ENCODE measurements at places on chromosomes 3 and 15. TPM values are rescaled to one million over a fixed set of nuclear protein-coding genes. Genes with fewer than 3 reads are reported as not detected.
A peak's percentile ranks its signal among the peaks of the same experiment; 100 is the strongest.

Gene MRAS
- 90.5 TPM for total RNA-seq

Gene SI
- not detected for total RNA-seq

Gene SSUH2
- 0.28 TPM for total RNA-seq

- H3K4me3 ChIP-seq, result peak overlapping the region; percentile 31
- peak overlapping the region; percentile 4 for H3K27ac ChIP-seq
- peaks cover 5% of the 10 kb centered on the region for H3K36me3 ChIP-seq
- peaks cover 4% of the 10 kb centered on the region for H3K27me3 ChIP-seq
Measured at GRCh38 chr15:40955930-40956540, 2.8 kb downstream of the CHAC1 start.

DNA sequence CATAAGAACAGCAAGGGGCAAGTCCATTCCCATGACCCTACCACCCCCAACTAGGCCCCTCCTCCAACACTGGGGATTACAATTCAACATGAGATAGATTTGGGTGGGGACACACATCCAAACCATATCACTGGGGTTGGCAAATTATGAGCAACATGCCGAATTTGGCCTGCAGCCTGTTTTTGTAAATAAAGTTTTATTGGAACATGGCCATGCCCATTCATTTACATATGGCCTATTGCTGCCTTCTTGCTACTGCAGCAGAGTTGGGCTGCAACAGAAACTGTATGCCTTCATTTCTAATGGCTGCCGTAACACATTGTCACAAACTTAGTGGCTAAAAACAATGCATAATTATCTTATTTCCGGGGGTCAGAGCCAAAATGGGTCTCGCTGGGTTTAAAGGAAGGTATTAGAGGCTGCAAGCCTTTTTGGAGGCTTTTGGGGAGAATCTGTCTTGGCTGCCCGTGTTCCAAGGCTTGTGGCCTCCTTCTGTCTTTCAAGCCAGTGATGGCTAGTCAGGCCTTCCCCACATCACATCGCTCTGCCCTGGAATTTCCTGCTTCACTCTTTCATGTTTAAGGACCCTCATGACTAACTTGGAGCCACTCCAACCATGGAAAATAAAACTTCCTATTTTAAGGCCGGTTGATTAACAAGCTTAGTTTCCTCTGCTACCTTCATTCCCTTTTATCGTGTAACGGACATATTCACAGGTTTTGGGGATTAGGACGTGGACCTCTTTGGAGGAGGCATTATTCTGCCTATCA lies 428.5 kb upstream of the PROK2 start:
- no peak for DNase-seq
- H3K27ac ChIP-seq, result no peak overlapping the region
- H3K27me3 ChIP-seq, result peaks cover 29% of the 10 kb centered on the region
- H3K4me1 ChIP-seq, result no peaks in the 10 kb centered on the region
- no peak overlapping the region for H3K4me3 ChIP-seq

DNA sequence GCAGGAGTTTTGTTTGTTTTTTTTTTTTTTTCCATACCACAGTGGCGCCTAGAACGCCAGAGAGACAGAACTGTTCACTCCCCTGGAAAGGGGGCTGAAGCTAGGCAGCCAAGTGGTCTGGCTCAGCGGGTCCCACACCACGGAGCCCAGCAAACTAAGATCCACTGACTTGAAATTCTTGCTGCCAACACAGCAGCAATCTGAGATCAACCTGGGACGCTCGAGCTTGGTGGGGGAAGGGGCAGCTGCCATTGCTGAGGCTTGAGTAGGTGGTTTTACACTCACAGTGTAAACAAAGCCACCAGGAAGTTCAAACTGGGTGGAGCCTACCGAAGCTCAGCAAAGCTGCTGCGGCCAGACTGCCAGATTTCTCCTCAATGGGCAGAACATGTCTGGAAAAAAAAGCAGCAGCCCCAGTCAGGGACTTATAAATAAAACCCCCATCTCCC lies 29.8 kb downstream of the SPICE1 start:
- no peaks in the 10 kb centered on the region for H3K27me3 ChIP-seq
- no peak overlapping the region for H3K27ac ChIP-seq
- H3K4me3 ChIP-seq, result no peak overlapping the region
- H3K4me1 ChIP-seq, result no peaks in the 10 kb centered on the region

DNA sequence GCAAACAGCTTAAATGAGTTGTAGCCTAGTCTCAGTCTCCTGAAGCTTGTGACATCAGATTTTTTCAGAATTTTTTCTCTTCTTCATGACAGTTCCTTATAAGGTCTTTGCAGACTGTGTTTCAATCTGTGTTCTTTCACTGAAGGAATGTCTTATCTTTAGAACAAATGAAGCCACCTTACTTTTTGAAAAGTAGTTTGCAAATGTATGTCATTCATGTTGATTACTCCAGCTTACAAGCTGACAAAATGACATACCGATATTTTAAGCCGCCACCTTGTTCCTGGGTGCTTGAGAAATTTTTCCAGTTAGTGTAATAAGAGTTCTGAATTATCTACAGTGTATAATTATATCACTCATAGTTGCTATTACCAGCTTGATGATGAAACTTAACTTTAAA lies 57.0 kb downstream of the ASTE1 start:
- H3K27ac ChIP-seq, result no peak overlapping the region
- H3K4me1 ChIP-seq, result peaks cover 61% of the 10 kb centered on the region
- no peak overlapping the region for H3K4me3 ChIP-seq
- DNase-seq, result no peak
- peaks cover 62% of the 10 kb centered on the region for H3K36me3 ChIP-seq

Gene GREM1
- total RNA-seq, result 2,521 TPM

- H3K27ac ChIP-seq, result no peak overlapping the region
- peaks cover 35% of the 10 kb centered on the region for H3K27me3 ChIP-seq
- H3K4me3 ChIP-seq, result no peak overlapping the region
- H3K36me3 ChIP-seq, result no peaks in the 10 kb centered on the region
- peaks cover 16% of the 10 kb centered on the region for H3K4me1 ChIP-seq
Measured at GRCh38 chr15:58357529-58358476, 74.0 kb upstream of the LIPC start.

- H3K27ac ChIP-seq, result no peak overlapping the region
- no peaks in the 10 kb centered on the region for H3K27me3 ChIP-seq
- no peaks in the 10 kb centered on the region for H3K36me3 ChIP-seq
- H3K4me3 ChIP-seq, result no peak overlapping the region
Measured at GRCh38 chr3:147089286-147089685, 317.1 kb downstream of the ZIC4 start.

Gene SRGAP3
- total RNA-seq, result 0.66 TPM

DNA sequence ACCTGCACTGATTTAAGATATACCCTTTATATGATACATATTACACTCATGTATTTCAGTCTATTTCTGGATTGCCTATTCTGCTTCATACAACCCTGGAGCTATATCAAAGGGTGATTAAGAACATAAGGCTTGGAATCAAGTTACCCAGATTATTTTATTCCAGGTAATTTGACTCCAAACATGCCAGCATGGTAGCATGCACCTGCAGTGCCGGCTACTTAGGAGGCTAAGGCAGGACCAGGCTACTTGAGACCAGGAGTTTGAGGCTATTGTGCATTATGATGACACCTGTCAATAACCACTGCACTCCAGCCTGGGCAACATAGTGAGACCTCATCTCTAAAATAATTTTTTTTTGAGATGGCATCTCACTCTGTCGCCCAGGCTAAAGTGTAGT lies 50.4 kb upstream of the NEO1 start:
- no peak overlapping the region for H3K27ac ChIP-seq
- no peak overlapping the region for H3K4me3 ChIP-seq
- peaks cover 10% of the 10 kb centered on the region for H3K4me1 ChIP-seq
- DNase-seq, result no peak
- peaks cover 3% of the 10 kb centered on the region for H3K27me3 ChIP-seq

GRCh38 chr3:136621628-136622027 lies 130.6 kb downstream of the STAG1 start:
- H3K36me3 ChIP-seq, result 0 out of 2 replicates have a peak, but pooled peaks cover 8% of the 10 kb centered on the region
- no peak overlapping the region for H3K27ac ChIP-seq
- H3K27me3 ChIP-seq, result peaks cover 2% of the 10 kb centered on the region

Gene TTC21A
- total RNA-seq, result 0.91 TPM

DNA sequence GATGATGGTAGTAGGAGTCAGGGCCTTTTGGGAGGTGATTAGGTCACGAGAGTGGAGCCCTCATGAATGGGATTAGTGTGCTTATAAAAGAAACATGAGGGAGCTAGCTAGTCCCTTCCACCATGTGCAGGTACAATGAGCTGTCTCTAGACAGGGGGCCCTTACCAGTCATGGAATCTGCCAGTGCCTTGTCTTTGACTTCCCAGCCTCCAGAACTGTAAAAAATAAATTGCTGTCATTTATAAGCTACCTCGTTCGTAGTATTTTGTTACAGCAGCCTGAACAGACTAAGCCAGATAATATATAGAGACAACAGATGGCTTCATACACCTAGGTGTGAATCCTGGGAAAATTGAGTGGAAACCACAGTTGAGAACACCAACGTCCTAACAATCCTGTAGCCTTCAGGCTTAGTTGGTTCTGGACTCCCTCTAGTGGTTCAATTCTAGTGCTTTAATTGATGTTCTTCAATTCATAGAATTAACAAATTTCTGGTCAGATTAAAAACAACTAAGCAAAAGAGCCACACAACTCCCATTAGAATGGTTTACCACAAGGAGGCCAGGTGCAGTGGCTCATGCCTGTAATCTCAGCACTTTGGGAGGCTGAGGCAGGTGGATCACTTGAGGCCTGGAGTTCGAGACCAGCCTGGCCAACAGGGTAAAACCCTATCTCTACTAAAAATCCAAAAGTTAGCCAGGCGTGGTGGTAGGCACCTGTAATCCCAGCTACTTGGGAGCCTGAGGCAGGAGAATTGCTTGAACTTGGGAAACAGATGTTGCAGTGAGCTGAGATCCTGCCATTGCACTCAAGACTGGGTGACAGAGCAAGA lies 21.3 kb upstream of the GATM start:
- DNase-seq, result peak; percentile 68
- peaks cover 15% of the 10 kb centered on the region for H3K4me1 ChIP-seq
- no peak overlapping the region for H3K27ac ChIP-seq
- H3K4me3 ChIP-seq, result no peak overlapping the region

Gene RBP2
- total RNA-seq, result not detected

GRCh38 chr3:115100806-115101205 lies 46.3 kb downstream of the ZBTB20 start:
- no peaks in the 10 kb centered on the region for H3K27me3 ChIP-seq
- no peak for DNase-seq
- H3K27ac ChIP-seq, result no peak overlapping the region
- H3K36me3 ChIP-seq, result no peaks in the 10 kb centered on the region
- peaks cover 33% of the 10 kb centered on the region for H3K4me1 ChIP-seq

DNA sequence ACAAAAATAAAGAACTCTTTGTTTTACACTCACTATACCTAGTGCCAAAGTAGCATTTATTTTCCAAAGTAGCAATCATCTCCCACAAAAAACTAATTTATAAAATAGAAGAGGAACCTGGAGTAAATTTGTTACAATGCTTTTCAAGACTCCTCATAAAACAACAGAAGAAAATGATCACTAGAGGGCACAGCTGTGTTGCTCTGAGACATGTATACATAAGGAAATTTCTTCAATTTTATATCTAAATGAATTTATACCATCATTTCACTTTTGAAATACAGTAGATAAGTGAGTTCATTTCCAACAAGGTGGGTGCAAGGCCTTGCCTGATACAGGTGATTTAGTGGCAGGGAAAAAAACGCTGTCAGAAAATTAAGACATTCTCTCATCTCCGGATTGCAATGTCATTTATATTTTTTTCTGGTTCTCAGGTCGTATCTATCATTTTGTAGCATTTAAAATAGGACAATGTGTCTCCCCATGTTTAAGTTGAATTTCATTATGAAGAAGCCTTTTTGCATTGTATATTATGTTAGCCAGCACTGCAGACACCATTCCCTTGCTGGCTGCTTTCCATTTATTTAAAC lies 25.3 kb upstream of the ARHGEF26 start:
- peaks cover 1% of the 10 kb centered on the region for H3K27me3 ChIP-seq
- H3K27ac ChIP-seq, result no peak overlapping the region
- H3K4me1 ChIP-seq, result no peaks in the 10 kb centered on the region
- no peaks in the 10 kb centered on the region for H3K36me3 ChIP-seq

DNA sequence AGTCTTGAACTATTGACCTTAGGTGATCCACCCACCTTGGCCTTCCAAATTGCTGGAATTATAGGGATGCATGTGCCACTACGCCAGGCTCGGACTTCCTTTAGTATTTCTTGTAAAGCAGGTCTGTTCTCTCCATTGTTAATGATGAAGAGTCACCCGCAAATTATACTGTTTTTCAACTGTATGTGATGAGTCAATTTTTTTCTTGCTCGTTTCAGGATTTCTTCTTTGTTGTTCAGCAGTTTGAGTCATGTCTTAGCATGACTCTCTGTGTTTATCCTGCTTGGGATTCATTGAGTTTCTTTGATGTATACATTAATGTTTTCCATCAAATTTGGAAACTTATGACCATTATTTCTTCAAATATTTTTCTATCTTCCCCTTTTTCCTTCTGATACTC lies 28.9 kb downstream of the GRAMD1C start:
- peak overlapping the region; percentile 76 for H3K27ac ChIP-seq
- peaks cover 9% of the 10 kb centered on the region for H3K36me3 ChIP-seq
- H3K27me3 ChIP-seq, result no peaks in the 10 kb centered on the region
- peak overlapping the region; percentile 46 for H3K4me3 ChIP-seq
- H3K4me1 ChIP-seq, result peaks cover 20% of the 10 kb centered on the region
- peak; percentile 81 for DNase-seq

DNA sequence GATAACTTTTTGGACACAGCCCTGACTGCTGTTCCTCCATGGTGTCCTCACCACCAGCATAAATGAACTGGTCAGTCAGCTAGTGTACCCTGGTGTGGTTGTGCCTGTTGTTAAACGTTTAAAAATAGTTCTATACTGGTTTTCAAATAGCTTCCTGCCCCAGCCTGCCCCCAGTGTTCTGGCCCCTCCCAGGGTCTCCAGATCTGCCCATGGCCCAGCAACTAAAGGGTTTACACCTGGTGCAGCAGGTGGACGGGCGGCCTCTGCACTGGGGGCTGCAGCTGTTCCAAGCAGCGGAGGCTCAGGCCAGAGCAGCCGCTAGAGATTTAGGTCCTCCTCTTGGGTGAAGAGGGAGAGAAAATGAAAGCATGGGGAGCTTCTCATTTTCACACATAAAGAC lies 6.1 kb upstream of the NR2E3 start:
- no peaks in the 10 kb centered on the region for H3K36me3 ChIP-seq
- no peak overlapping the region for H3K27ac ChIP-seq
- H3K4me3 ChIP-seq, result no peak overlapping the region
- H3K27me3 ChIP-seq, result peaks cover 8% of the 10 kb centered on the region

Gene PATL2
- total RNA-seq, result not detected

DNA sequence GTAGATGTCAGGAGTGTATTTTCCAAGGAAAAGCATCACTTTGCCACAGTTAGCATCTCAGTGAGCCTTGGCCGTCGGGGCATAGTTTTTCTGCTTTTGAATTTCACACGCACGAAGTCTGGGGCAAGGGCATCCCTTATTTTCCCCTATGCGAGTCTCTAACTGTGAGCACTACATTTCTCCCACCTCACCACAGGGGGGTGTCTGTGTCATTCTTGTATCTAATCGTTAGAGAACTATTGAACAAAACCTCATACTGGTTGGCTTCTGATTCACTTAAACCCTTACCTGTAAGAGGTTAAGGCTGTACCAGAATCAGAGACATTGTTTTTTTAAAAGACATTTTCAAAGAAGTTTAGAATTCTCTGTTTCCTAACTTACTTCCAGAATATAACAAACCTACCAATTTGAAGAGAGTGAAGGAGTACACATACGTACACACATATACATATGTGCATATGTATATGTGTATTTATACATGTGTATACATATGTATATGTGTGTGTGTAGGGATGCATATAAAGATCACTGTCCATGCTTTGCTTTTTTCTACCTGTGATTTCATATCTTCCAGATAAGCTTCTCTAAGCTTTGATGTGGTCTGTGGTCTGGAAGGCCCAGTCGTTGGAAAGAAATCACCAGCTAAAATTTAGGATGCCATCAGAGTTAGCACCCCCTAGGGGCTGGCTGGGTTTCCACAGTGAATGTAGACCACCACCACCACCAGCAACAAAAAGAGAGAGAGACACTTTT lies 49.4 kb downstream of the MYZAP start:
- H3K4me3 ChIP-seq, result no peak overlapping the region
- DNase-seq, result no peak
- H3K27me3 ChIP-seq, result peaks cover 19% of the 10 kb centered on the region
